ENCODE measurements at places on chromosomes 1 and 21.

DNA sequence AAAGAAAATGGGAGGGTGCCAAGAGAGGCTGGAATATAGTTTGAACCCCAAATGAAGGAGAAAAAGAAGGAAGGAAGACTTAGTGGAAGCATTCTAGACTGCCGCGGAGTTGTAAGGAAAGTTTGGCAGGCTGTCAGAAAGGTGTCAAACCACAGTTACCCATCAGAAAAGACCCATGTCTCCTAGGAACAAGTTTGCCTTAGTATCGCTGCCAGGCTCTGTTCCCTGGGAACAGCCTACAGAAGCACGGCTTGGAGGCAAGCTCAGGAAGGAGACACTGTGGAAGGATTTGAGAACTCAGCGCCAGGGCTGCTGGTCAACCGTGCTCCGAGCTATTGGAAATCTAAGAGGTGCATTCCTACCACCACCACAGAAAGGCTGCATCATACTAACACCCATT, 197.4 kb downstream of the RRAGC start:
- DNase-seq, result no peak

GRCh38 chr1:55990007-55990406, 589.4 kb downstream of the PLPP3 start:
- no peak for DNase-seq

DNA sequence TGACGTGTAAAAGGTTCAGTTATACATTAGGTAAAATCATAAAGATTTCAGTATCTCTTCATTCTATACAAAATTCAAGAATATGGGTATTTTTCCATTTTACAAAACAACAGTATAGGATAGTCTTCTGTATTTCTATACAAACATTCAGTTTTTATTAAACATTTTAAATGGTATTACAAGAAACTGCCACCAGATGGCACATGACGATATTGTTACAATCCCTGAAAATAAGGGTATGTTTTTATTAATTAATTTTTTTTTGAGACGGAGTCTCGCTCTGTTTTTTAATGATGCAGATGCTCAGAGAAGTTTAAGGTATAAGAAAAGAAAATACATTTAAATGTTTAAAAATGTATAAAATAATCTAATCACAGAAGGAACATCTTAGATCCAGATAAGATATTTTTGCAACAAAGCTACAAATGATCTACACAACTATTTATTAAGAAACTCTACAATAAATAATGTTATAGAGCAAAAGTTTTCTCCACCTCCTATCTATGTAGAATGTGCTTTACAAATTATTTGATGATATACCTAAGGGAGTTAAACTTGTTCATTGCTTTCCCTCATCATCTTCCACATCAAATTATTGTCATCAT, 23.5 kb upstream of the RSBN1 start:
- DNase-seq, result no peak

DNA sequence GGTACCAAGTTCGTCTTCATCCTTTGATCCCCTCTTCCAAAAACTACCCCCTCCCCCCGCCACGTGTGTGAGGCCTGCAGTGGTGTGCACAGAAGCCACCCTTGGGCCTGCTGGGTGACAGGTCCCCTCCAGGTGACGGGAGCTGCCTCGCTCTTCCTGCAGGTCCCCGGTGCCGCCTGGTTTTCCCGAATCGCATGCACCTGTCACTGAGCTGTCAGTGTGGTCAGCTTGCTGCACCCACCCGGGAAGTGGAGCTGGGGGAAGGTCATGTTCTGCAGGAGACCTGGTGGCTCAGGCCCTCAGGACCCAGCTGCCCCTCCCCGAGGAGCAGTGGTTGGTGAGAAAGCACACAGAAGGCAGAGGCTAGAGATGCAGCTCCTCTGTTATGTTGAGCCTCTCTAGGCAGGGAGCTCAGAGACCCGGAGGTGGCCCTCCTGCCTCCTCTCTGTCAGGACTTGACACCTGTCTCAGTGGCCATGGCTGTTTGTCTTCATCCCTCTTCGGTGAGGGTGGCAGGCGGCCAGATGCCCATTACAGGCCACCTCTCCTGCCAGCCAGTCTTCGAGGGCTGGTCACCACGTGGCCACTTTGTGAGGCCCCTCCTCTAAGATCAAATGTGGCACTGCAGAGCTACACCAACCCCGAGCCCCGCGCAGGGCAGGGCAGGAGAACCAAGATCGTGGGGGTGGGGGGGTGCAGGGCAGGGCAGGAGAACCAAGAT, 60.9 kb downstream of the SKI start:
- no peak for DNase-seq

GRCh38 chr1:169802888-169803287, 8.2 kb upstream of the METTL18 start:
- DNase-seq, result no peak

DNA sequence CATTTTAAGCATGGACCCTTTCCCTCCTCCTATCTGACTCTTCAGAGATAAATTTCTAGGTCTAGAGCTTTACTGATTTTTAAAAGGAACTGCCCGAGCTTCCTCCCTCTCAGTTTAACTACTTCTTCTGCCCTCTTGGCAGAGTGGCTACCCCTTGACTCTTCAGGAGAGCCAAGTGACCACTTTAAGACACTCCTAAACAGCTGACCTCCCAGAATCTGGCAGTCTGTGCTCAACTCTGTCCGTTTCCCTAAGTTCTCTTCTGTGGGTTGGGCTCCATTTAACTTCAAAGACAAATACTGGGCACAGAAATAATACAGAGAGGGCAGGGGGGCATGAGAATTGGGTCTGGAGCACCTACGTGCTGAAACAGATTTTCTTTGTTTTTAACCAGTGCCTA, 196.3 kb upstream of the FOXD3 start:
- DNase-seq, result no peak

DNA sequence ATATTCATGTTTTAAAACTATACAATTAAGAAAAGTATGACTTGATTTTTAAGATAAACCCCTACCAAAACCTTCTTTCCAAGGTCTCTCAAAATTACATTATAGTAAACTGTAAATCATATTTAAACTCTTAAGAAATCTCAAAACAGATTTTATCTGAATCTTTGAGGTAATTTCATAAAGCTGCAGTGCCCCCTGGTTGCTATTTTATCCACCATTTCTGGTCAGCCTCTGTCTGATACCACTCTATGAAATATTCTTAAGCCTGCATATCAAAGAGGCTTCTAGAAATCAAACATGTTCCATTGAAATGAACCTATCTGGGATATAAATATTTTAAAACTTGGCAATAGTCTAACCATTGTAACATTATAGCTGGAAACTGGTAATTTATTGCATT, 317.3 kb downstream of the COL11A1 start:
- no peak for DNase-seq

GRCh38 chr1:174743654-174744561, 255.8 kb upstream of the CACYBP start:
- DNase-seq, result no peak

- DNase-seq, result no peak
These were observed 26.2 kb upstream of the MCOLN3 start for GRCh38 chr1:85074365-85074964.

DNA sequence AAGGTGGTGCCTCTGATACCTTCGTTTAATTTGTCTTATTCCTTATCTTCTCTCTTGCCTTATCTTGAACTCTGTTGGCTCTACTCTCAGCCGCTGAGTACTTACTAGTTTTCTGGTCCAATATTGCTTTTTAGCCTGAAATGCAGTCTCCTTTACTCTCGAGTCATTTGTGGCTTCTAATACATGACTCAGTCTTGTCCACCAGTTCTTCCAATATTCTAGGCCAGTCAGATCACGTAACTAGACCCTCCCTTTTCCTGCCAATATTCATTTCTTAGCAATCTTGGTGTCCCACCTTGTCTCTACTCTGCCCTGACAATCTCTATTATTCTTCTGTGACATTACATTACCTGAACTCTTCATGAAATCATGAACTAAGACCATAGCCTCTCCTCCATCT, 555.8 kb downstream of the DPYD start:
- DNase-seq, result no peak

DNA sequence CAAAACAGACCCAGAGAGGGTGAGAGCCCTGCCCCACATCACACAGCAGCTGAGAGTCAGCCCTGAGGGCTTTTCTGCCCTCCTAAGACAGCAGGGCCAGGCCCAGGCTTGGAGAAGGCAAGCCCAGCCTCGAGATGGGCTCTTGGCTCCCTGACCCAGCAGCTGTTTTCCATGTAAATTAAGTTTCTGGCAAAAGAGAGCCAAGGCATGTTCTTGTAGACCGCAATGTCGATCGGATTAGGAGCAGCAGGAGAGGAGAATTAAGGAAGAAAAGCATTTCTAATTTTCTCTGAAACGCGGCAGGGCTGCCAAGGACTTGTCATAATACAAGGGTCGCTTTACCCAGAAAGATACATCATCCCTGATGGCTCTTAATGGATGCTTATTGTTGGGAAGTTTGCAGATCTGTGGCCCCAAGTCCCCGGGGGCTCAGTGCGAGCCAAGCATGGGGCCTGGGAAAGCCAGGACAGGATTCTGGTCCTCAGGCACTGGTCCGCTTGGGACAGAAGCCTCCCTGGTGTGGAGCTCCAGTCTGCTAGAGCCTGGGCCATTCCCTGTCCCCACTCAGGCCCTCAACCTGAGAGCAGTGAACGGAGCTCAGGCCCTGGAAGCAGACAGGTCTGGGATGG, 62.8 kb downstream of the DMRTB1 start:
- DNase-seq, result no peak

- no peak for DNase-seq
These were observed 27.8 kb downstream of the ILDR2 start for GRCh38 chr1:166947398-166948043.

- DNase-seq, result no peak
These were observed 136.9 kb downstream of the CACNA1E start for GRCh38 chr1:181620183-181620582.

- DNase-seq, result no peak
These were observed 26.1 kb upstream of the PRSS38 start for GRCh38 chr1:227789084-227790033.

- no peak for DNase-seq
These were observed 199.9 kb downstream of the LRRC40 start for GRCh38 chr1:70005386-70006034.

GRCh38 chr1:152537496-152537895, 23.2 kb downstream of the CRCT1 start:
- no peak for DNase-seq

GRCh38 chr1:24955161-24955560, 25.1 kb upstream of the RUNX3 start:
- DNase-seq, result peak; percentile 33

DNA sequence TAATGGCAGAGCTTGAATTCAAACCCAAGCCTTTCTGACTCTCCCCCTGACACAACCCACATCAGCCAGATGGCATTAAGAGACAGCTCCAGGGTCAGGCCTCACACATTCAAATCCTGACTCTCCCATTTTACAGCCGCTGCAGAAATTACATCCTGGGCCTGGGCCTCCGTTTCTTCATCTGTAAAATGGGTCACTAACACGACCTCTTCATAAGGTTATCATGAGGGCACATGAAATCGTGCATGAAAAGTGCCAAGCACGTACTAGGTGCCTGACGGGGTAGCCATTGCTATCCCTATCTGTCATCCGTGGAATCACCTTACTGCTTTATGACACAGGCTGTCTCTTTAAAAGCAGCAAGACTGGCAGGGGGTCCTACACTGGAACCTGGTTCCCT, 19.8 kb upstream of the CASZ1 start:
- no peak for DNase-seq

DNA sequence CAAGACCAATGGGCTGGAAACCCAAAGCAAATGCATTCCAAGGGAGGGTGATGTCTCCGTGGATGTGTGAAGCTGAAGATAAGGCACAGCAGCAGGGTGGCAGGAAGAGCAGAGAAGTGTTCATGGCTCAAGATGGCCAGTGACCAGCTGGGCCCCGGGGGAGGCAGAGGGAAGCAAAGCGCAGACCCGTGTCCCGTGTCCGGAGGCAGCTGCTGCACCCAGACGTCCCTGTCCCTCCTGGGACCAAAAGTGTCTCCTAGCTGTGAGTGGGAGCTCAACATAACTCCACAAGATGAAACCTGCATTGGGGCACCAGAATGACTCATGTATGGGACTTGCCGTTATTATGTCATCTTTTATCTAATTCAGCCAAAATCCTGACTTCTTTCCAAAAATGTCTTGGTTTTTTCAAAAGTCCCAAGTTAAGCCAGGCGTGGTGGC, 118.2 kb downstream of the RIPK4 start:
- no peak for DNase-seq

- no peak for DNase-seq
These were observed 43.3 kb upstream of the USP25 start for GRCh38 chr21:15686506-15686905.

DNA sequence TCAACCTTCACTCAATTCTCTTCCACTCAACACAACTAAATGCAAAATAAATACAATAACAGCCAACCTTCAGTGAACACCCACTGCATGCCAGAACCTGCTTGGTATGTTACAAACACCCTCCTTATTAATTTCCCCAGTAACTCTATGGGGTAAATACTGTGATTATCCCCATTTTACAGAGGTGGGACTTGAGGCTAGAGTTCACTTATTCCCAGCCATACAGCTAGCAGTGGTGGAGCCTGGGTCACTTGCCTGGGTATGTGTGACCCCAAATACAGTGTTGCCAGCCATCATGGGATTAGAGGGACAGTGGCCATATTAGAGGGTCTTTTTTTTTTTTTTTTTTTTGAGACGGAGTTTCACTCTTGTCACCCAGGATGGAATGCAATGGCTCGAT, 1.6 kb downstream of the CPLANE2 start:
- DNase-seq, result no peak

- no peak for DNase-seq
These were observed 142.5 kb downstream of the TNR start for GRCh38 chr1:175600721-175601440.

DNA sequence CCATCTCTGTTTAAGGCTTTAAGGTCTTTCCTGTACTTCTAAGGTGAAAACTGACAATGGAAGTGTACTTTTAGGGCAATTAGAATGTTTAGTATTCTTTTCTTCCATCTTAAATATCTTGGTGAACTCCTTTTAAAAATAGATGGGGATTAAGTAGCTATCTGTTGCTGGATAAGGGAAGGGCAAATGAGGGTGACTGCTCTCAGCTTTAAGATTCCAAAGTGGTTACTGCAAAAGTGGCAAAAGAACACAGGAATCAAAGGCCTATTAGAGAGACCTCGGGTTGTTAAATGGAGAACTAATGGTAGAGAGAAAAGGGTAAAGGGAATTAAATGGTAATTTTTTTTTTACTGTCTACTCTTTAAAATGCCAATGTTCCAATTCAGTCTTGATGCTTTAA, 774.1 kb upstream of the B3GALT2 start:
- DNase-seq, result no peak

- no peak for DNase-seq
These were observed 33.3 kb downstream of the PTPRF start for GRCh38 chr1:43563876-43564539.

DNA sequence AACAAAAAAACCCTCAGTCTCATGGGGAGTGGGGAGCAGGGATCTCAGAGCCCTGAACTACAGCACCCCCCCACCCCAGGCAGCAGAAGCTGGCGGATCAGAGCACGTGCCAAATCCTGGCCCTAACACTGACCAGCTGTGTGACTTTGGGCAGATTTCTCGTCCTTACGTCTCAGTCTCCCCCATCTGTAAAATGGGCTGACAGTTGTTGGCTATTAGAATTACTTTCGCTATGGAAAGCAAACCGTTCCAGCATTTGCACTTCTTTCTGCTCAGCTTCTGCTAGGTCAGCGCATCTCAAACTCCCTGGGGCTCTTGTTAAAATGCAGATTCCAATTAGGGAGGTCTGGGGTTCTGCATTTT, 15.5 kb downstream of the TNFRSF8 start:
- no peak for DNase-seq

GRCh38 chr21:26587736-26588201, 14.7 kb upstream of the CYYR1 start:
- DNase-seq, result no peak

Measured in BJ (cell line).